Tibial nerve (tissue), 4 donors: ENCODE measurements at places on chromosomes 12 and 14. TPM values are rescaled to one million over a fixed set of nuclear protein-coding genes. Genes with fewer than 3 reads are reported as not detected.

The TAS2R10 gene
- total RNA-seq = 0.59 TPM

The WNK1 gene
- total RNA-seq = 220 TPM

The VWF gene
- 245 TPM for total RNA-seq

GRCh38 chr12:53575502-53576249 is 50.5 kb downstream of the ATF7 start:
- DNase-seq = no peak

- no peak for DNase-seq
These were observed 295.0 kb downstream of the RMST start for GRCh38 chr12:97757481-97758193.

DNA sequence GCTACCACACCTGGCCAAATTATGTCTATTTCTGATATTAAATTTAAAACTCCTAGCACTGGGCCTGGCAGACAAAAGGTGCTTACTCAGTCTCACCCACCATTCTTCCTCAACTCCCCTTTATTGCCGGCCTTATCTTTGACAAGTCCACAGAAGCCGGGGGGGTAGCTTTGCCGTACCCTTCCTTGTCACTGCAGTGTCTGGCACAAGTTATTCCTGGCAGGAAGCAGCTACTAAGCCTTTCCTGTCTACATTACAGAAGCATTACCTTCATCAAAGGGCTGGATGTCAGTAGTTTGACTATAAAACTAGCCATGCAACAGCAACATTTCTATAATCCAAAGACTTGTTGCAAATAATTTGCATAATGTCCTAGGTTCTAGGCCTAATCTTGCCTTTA is 127.1 kb downstream of the PRICKLE1 start:
- no peak for DNase-seq

- no peak for DNase-seq
These were observed 121.7 kb downstream of the PAPOLA start for GRCh38 chr14:96623676-96624484.

DNA sequence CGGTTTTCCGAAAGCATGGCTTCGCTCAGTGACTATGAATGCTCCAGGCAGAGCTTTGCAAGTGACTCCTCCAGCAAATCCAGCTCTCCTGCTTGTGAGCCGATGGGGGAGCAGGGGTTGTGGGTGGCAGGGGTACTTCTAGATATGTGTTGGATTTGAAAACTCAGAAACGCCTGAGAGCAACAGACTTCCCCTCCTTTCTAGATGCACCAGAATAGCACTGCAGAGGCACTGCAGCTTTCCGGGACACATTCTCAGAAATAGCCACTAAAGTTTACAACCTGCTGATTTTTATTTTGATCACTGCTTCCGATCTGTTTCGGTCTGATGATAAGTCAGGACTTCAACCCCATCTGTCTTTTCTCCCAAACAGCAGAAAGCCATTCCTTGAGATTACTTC is 8.6 kb downstream of the TCP11L2 start:
- no peak for DNase-seq

- no peak for DNase-seq
These were observed 4.1 kb upstream of the HOXC6 start for GRCh38 chr12:54024127-54024526.

GRCh38 chr14:92759300-92759678 is 10.9 kb upstream of the LGMN start:
- no peak for DNase-seq

- DNase-seq = no peak
These were observed 33.2 kb downstream of the TMEM30B start for GRCh38 chr14:61247935-61248334.

- no peak for DNase-seq
These were observed 33.7 kb upstream of the A2M start for GRCh38 chr12:9149372-9149771.

- DNase-seq = no peak
These were observed 12.4 kb downstream of the CCDC92 start for GRCh38 chr12:123960029-123960735.
